ENCODE measurements at places on chromosomes 6 and 20. TPM values are rescaled to one million over a fixed set of nuclear protein-coding genes. Genes with fewer than 3 reads are reported as not detected.

- H3K27me3 ChIP-seq = no peaks in the 10 kb centered on the region
- no peak overlapping the region for H3K4me3 ChIP-seq
- H3K27ac ChIP-seq = no peak overlapping the region
- H3K4me1 ChIP-seq = no peaks in the 10 kb centered on the region
Measured at GRCh38 chr20:42864116-42864515, 325.6 kb downstream of the PTPRT start.

GRCh38 chr6:149001422-149001821 lies 254.6 kb downstream of the UST start:
- no peak overlapping the region for H3K4me3 ChIP-seq
- no peak overlapping the region for H3K27ac ChIP-seq
- DNase-seq = no peak
- H3K27me3 ChIP-seq = no peaks in the 10 kb centered on the region
- peaks cover 6% of the 10 kb centered on the region for H3K36me3 ChIP-seq

GRCh38 chr20:53767206-53767930 lies 173.7 kb upstream of the ZNF217 start:
- peaks cover 7% of the 10 kb centered on the region for H3K27me3 ChIP-seq
- H3K27ac ChIP-seq = no peak overlapping the region
- H3K36me3 ChIP-seq = no peaks in the 10 kb centered on the region
- peaks cover 30% of the 10 kb centered on the region for H3K4me1 ChIP-seq

DNA sequence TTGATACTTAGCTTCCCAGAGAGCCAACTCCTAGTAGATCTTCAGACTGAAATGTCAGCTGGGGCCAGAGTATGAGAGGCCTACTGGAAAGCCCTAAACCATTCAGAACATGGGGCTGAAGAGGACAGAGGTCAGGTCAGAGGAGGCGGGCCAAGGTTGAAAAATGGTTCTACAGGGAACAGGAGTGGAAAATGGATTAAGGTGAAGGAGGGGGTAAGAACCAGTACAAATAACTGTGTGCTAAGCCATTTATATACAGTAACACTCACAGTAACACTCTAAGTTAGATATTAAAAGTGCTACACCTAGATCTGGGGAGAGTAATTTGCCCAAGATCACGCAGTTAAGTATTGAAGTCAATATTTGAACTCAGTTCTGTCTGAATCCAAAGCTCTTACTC lies 313.2 kb upstream of the MAP3K7 start:
- H3K27ac ChIP-seq = no peak overlapping the region
- H3K36me3 ChIP-seq = no peaks in the 10 kb centered on the region
- DNase-seq = peak; percentile 20
- H3K4me1 ChIP-seq = peaks cover 12% of the 10 kb centered on the region
- H3K4me3 ChIP-seq = no peak overlapping the region

DNA sequence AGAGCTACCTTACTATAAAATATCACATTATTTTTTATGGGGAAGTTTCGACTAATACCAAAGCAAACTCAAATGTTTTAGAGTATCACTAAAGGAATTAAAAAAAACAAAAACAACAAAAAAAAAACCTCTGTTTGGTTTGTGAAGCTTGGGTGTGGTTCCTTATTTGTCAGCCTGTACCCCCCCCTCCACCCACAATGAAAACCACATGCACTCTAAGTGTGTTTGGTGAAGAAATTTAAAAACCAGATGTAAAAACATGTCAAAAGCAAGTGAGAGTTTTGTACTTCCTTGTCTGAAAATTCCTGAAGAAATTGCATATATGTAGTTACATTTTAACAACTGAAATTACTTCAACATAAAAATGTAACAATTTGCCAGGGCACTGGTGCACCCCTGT lies 3.1 kb downstream of the STK38 start:
- no peak overlapping the region for H3K27ac ChIP-seq
- H3K36me3 ChIP-seq = no peaks in the 10 kb centered on the region
- H3K4me3 ChIP-seq = no peak overlapping the region

GRCh38 chr6:9540534-9541126 lies 874.2 kb downstream of the TFAP2A start:
- no peaks in the 10 kb centered on the region for H3K27me3 ChIP-seq
- DNase-seq = peak; percentile 40
- no peaks in the 10 kb centered on the region for H3K36me3 ChIP-seq

- peak overlapping the region; percentile 68 for H3K4me3 ChIP-seq
- DNase-seq = no peak
- H3K4me1 ChIP-seq = peaks cover 48% of the 10 kb centered on the region
- no peaks in the 10 kb centered on the region for H3K36me3 ChIP-seq
- H3K27me3 ChIP-seq = no peaks in the 10 kb centered on the region
Measured at GRCh38 chr6:26030716-26031115, 56.5 kb upstream of the HFE start.

DNA sequence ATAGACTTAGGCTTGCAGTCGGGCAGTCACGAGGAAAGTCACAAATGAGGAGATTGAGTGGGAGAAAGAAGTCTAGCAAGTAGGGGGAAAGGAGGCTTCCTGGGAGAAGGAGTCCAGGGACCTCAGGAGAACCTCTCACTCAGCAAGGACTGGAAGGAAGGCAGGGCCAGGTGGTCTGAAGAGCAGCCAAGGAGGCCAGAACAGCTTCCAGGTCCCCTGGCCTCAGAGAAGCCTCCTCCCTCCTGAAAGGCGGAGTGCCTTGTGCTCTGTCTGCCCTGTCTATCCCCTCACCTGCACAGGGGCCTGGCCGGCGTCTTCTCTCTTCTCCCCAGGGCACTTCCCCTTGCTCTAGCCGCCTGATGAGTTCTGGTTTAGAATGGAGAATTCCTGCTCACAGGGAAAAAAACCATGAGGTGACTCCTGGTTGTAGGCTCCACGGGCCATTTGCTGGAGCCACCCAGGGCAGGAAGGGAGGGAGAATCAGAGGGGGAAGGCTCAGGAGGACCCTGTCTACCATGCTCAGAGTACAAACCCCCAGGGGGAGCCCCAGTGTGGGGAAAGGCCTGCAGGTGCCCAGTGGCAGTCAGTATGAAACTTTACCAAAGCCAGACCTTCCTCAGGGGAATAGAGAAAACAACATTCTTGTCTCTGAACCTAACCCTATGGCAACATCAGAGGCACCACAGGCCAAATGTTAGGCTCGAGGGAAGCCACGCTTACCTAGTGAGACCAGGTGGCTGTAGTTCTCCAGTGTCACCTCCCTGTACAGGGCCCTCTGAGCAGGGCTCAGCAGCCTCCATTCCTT lies 11.2 kb downstream of the ZNF337 start:
- H3K27ac ChIP-seq = no peak overlapping the region
- H3K27me3 ChIP-seq = no peaks in the 10 kb centered on the region
- no peak for DNase-seq
- peaks cover 4% of the 10 kb centered on the region for H3K36me3 ChIP-seq
- no peaks in the 10 kb centered on the region for H3K4me1 ChIP-seq

GRCh38 chr6:125596020-125596419 lies 153.4 kb upstream of the HEY2 start:
- no peak overlapping the region for H3K4me3 ChIP-seq
- no peaks in the 10 kb centered on the region for H3K27me3 ChIP-seq
- DNase-seq = no peak
- peaks cover 6% of the 10 kb centered on the region for H3K4me1 ChIP-seq

GRCh38 chr6:135905604-135906300 lies 54.3 kb downstream of the PDE7B start:
- H3K36me3 ChIP-seq = no peaks in the 10 kb centered on the region
- peak; percentile 16 for DNase-seq
- H3K4me1 ChIP-seq = no peaks in the 10 kb centered on the region
- H3K4me3 ChIP-seq = no peak overlapping the region
- no peak overlapping the region for H3K27ac ChIP-seq

DNA sequence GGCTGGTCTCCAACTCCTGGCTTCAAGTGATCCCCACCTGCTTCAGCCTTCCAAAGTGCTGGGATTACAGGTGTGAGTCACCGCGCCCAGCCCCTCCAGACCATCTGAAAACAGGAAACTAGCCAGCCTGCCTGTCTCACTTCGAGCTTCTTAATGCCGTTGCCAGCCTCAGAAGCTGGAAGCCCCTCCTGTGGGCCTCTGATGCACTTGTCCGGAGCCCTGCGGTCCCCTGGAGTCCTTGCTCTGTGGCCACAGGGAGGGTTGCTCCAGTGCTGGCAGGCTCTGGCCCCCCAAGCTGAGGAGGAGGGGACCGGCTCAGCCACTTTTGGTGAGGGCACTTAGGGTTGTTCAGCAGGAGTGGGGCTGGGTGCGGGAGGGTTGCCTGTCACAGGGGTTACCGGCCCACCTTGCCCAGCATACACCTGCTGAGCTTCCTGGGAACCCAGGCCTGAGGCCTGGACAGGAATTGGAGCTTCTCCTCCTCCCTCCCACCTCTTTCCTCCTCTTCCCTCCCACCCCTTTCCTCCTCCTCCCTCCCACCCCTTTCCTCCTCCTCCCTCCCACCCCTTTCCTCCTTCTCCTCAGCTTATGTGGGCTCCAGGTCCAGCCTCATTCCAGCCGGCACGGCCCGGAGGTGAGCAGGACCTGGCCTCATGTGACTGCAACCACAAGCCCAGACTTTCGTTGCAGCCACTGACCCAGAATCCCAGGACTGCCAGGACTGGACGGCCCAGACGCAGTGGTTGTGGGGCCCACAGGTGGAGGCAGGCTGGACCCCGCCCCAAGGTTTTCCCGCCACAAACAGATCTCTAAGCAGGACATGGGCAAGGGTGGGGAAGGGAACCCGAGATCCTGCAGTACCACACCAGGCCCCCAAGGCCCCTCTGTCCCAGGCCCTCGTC lies 9.4 kb upstream of the BIRC7 start:
- no peak for DNase-seq
- H3K27ac ChIP-seq = no peak overlapping the region
- no peak overlapping the region for H3K4me3 ChIP-seq
- peaks cover 34% of the 10 kb centered on the region for H3K4me1 ChIP-seq
- no peaks in the 10 kb centered on the region for H3K36me3 ChIP-seq
- H3K27me3 ChIP-seq = no peaks in the 10 kb centered on the region

DNA sequence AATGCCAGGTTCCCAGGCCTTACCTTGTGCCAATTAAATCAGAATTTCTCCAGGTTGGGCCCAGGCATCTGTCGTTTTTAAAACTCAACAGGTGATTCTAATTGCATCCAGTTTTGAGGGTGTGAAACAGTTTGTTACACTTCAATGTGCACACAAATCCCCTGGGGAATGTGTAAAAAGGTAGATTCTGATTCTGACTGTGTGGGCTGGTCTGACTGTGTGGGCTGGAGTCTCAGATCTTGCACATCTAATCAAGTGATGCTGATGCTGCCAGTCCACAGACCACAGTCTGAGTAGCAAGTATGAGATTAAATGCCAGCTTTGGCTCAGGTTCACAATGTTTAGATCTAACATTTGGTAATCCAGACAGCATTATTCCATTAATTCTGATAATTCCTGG lies 12.5 kb upstream of the ETV7 start:
- no peak overlapping the region for H3K27ac ChIP-seq
- peaks cover 2% of the 10 kb centered on the region for H3K4me1 ChIP-seq
- H3K27me3 ChIP-seq = no peaks in the 10 kb centered on the region
- no peaks in the 10 kb centered on the region for H3K36me3 ChIP-seq

DNA sequence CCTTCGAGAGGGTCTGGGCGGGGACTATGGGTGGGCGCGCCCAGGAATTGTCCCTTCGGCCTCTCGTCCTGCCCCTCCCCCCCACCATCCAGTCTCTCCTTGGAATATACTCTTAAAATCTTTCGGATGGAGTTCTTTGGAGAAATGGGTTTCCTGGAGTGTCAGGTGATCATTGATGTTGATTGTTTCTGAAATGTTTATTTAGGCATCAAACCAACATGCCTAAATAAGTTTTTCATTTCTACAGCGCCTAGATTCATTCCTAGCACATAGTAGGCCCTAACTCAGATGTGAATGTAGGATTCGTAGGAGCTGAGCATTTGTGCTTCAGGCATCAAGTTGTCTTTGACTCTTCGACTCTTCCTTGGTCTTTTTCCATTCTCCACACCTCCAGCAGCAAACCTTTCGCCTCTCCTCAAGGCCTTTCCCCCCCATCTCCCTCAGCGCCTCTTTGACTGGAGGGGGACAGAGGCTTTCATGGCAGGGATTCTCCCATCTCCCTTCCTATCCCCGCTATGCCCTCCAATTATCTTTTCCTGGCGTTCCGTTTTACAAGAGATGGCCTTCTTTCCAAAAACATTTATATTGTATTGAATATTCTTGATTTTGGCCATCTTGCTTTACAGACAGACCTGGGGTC lies 610 bp downstream of the CASP8AP2 start:
- H3K27ac ChIP-seq = peak overlapping the region; percentile 74
- H3K4me3 ChIP-seq = peak overlapping the region; percentile 74
- H3K36me3 ChIP-seq = peaks cover 2% of the 10 kb centered on the region
- DNase-seq = peak; percentile 20

DNA sequence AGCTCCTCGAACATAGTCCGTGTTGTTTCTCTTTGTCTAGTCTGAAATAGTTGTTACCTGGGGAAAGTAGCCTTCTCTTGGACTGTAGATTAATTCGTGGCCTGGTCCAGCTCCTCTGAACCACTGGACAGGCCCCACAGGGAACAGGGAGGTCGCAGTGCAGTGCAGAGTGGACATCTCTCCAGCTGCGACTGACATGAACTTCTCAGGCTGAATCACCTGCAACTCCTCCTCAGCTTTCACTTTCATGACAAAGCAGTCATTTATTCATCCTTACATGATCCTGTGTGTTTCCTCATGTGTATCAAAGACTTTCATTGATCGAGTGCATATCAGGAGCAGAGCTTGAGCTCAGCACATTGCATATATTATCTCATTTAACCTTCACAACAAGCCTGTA lies 19.1 kb upstream of the SIRPG start:
- H3K4me3 ChIP-seq = no peak overlapping the region
- H3K36me3 ChIP-seq = no peaks in the 10 kb centered on the region
- no peak for DNase-seq
- no peak overlapping the region for H3K27ac ChIP-seq
- peaks cover 100% of the 10 kb centered on the region for H3K27me3 ChIP-seq

DNA sequence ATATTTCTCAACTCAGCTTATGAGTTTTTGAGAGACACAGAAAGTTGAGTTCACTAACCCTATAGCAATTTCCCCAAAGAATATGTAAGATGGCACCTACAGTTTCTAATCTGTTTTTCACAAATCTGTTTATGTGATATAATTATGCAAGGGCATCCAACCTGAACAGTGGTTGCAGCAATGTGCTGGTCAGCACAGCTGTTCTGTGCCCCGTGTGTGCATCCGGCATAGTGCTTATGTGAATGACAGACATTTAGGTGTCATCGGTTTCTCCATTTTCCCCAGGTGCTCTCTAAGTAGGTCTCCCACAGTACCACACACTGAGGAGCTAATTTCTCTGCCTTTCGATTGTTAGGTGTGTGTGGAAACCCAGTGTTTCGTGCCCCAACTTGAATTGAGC lies 7.7 kb upstream of the BACH2 start:
- no peak overlapping the region for H3K27ac ChIP-seq
- no peak overlapping the region for H3K4me3 ChIP-seq
- H3K36me3 ChIP-seq = no peaks in the 10 kb centered on the region
- no peaks in the 10 kb centered on the region for H3K4me1 ChIP-seq

DNA sequence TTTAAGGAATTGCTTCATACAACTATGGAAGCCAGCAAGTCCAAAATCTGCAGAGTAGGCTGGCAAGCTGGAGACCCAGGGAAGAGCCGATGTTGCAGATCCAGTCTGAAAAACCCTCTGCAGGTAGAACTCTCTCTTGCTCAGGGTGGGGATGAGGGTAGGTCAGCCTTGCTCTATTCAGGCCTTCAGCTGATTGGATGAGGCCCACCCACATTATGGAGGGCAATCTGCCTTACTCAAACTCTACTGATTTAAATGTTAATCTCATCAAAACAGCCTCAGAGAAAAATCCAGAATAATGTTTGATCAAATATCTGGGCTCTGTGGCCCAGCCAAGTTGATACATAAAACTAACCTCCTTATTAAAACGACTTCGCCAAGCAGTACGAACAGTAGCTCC lies 29.7 kb upstream of the RNF24 start:
- DNase-seq = no peak
- H3K27ac ChIP-seq = no peak overlapping the region
- H3K27me3 ChIP-seq = no peaks in the 10 kb centered on the region
- H3K36me3 ChIP-seq = no peaks in the 10 kb centered on the region

The SLC16A10 gene
- total RNA-seq = 4.8 TPM

The OTOR gene
- total RNA-seq = not detected

The PTK6 gene
- total RNA-seq = not detected

The OLIG3 gene
- not detected for total RNA-seq

The SMPDL3A gene
- 2.0 TPM for total RNA-seq
